ENCODE measurements at places on chromosomes 2 and 18. TPM values are rescaled to one million over a fixed set of nuclear protein-coding genes. Genes with fewer than 3 reads are reported as not detected.

Gene DSC2
- polyA plus RNA-seq = 0.11 TPM

Gene AKAIN1
- polyA plus RNA-seq = not detected

- no peak for DNase-seq
Measured at GRCh38 chr18:55343396-55344073, 244.5 kb downstream of the TCF4 start.

DNA sequence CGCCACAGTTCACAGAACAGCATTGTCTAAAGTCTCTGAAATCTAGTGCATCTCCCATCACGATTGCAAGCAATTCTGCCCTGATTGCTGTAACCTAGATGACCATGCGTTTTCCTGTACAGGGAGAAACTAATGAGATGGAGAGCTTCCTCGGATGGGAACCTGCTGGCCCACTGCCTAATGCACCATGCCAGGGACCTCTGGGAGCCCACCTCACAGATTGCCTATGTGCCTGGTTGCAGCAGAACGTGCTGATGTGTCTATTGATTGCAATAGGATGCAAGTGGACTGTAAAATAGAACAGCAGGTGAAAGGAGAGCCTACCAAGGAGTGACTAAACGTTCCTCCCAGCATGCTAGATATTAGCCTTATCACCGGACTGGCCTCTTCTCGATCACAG, 141.0 kb upstream of the RAB12 start:
- no peak for DNase-seq

- no peak for DNase-seq
Measured at GRCh38 chr2:27962006-27962405, 71.5 kb downstream of the BABAM2 start.

GRCh38 chr2:1593371-1594122, 150.8 kb downstream of the PXDN start:
- peak; percentile 66 for DNase-seq

- DNase-seq = no peak
Measured at GRCh38 chr18:12393510-12393909, 14.2 kb upstream of the PRELID3A start.

GRCh38 chr18:56026509-56026908, 438.5 kb upstream of the TCF4 start:
- no peak for DNase-seq

All from psoas muscle (tissue), 8 donors.